ENCODE measurements at places on chromosomes 1 and 21.

DNA sequence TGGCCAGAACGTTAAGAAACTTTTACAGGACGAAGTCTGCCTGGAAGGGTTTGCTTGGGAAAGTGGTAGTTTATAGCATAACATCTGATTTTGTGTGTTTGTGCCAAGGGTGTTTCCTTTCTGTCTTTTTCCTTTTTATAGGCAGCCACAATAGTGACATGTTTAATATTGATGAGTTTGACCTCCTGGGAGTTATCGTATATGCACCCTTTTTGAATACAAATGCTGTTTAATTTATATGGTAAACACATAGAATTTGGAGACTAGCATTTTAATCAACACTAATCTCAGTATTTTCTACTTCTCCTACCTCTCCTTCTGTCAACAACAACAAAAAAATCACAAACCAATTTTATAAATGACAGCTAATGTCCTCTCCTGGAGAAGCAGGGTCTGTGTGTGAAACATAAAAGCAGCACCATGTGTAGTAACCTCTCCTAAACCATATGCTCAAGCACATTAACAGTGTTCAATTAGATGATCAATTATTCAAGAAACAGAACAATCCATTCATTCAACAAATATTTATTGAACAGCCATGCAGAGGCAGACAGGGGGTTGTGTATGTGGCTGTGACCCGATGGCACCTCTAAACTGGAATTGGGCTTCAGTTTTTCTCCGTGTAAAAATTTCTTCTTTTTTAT lies 604 bp upstream of the FMN2 start:
- DNase-seq = no peak

- DNase-seq = no peak
Observed at GRCh38 chr1:11168731-11169130, 20.4 kb upstream of the ANGPTL7 start.

GRCh38 chr1:100485855-100486258 lies 52.1 kb upstream of the GPR88 start:
- no peak for DNase-seq

GRCh38 chr1:30241681-30242080 lies 481.7 kb downstream of the MATN1 start:
- no peak for DNase-seq

DNA sequence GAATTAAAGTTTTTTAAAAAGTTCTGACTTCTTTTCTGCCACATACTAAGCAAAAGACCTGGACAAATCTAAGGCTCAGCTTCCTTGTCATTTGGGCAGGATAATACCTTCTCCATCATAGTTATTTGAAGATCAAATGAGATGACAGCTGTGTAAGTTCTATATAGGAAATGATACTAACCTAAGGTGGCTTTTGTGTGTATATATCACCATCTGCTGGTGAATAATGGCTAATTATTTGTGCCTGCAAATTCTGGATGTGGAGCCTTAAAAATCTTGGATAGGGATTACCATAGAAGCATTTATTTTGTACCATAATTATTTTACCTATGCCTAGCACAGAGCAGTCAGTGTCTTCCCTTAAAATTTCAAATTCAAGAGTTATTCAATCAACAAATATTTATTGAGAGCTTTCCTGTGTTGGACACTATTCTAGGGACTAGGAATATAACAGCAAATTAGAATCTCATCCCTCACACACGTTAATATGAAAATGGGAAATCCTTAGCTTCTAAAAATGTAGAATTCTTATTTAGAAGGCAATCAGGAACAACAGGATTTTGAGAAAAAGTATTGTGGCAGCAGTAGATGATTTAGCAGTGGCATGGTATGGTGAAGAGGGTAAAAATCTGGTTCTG lies 89.8 kb downstream of the TMEM200B start:
- no peak for DNase-seq

GRCh38 chr1:16155537-16156410 lies at the start of gene EPHA2:
Gene EPHA2 (minus strand): TSS chr1:16156069. CDS start chr1:16155932, 137 bp downstream.
- no peak for DNase-seq

GRCh38 chr1:98417820-98418219 lies 243.7 kb upstream of the SNX7 start:
- no peak for DNase-seq

GRCh38 chr1:116679091-116679827 lies 11.7 kb upstream of the IGSF3 start:
- no peak for DNase-seq

DNA sequence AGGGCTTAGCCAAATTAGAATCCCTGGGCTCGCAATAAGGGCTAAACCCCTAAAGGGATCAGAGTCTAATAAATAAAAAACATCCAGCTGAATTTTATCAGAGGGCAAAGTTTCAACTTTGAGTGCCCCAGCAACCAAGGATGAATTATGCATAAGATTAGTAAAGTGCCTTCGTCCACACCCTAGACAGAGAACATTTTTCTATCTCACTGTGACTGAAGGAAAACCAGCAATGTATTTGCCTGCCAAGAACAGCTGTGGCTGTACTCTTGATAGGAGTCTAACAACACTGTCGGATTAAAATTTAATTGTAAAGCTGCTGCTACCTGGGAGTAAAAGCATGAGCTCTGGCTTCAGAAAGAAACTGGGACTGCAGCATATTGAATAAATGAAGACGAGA lies 23.3 kb downstream of the WNT2B start:
- no peak for DNase-seq

- DNase-seq = no peak
Observed at GRCh38 chr1:199151634-199152425, 513.0 kb downstream of the PTPRC start.

GRCh38 chr1:42825036-42825851 lies 8.0 kb upstream of the SVBP start:
- DNase-seq = no peak

DNA sequence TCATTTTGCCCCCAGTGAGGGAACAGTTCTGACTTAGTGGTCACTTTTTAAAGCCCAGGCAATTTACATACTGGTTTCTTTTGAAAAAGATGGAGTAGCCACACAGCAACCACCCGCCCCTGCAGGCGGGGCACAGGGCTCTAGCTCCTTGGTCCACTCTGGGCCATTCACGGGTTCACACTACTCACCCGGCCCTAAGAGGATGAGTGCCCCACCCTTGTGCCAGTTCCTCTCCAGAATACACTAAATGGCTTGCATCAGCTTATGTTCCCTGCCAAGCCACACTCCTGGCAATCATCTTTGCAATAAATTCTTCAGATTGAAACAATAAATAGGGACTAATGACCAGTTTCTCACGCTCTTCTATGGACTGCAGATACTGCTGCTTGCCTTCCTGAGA lies 15.7 kb upstream of the ATP13A2 start:
- no peak for DNase-seq

DNA sequence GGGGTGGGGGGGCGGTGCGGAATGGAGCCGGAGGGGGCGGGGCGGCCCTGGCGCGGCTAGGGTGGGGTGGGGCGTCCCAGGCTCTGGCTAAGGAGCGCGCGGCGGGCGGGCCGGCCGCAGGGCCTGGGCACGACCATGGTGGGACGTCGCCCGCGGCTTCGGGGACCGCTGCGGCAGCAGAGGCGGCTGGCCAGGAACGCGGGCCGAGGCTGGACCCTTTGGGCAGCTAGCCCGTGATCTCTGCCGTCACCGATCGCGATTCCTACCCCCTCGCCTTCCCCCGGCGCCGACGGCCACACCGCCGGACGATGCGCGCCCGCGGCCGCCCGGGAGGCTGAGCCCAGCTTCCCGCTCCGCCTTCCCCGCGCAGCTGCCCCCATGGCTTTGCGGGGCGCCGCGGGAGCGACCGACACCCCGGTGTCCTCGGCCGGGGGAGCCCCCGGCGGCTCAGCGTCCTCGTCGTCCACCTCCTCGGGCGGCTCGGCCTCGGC lies at the start of gene MAP3K21:
TSS of gene MAP3K21 (plus strand) at position 74 of the 491 bp plus-strand sequence. CDS start at position 379, 305 bp downstream.
- no peak for DNase-seq

GRCh38 chr1:89945852-89946476 lies 48.9 kb upstream of the ZNF326 start:
- no peak for DNase-seq

GRCh38 chr1:160209321-160210046 lies 4.3 kb downstream of the PEA15 start:
- DNase-seq = no peak

DNA sequence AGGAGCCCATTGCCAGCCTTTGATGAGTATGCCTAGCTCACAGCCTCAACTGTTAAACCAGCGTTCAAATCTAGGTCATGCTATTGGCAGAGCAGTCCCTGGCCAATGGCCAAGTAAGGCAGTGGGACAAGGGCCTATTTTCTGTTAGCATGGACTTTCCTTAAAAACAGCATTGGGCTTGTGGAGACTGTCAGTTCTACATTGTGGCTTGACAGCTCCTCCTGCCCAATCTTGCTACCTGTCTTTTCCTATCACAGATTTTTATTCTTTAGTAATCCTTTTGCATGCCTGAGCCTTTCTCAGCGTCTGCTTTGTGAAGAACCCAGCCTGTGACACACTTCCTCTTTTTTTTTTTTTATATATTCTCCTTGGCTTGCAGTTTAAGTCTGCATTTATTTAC lies 56.4 kb downstream of the DIP2A start:
- no peak for DNase-seq

DNA sequence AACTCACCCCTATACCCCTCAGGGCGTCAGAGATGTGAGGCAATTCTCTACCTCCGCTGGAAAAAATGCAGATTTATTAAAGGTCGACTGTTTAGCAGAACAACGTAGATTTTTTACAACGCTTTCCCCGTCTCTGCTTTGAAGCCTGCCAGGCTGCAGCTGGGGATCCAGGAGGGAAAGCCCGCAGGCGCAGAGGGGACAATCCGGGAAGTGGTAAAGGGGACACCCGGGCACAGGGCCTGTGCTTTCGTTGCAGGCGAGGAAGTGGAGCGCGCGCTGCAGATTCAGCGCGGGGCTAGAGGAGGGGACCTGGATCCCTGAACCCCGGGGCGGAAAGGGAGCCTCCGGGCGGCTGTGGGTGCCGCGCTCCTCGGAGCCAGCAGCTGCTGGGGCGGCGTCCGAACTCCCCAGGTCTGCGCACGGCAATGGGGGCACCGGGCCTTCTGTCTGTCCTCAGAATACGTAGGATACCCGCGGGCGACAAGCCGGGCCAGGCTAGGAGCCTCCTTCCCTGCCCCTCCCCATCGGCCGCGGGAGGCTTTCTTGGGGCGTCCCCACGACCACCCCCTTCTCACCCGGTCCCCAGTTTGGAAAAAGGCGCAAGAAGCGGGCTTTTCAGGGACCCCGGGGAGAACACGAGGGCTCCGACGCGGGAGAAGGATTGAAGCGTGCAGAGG lies 5.5 kb downstream of the SIM2 start:
- DNase-seq = no peak

DNA sequence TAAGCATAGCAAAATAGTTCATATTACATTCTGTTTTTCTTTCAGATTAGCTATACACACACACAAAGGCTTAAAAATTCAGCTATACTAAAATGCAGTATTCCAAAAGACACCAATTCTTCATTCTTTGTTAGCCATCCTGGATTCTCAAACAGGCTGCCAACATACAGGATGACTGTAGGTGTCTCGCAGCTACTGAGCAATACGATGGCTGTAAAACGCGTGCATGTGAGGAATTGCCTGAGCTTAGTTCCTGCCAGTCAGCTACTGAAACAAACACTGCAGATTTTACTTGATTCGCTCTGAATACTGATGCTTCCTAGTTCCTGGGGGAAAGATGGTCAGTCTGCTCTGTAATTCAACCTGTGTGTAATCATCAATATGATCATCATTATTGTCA lies 24.7 kb upstream of the HMGN1 start:
- DNase-seq = no peak

DNA sequence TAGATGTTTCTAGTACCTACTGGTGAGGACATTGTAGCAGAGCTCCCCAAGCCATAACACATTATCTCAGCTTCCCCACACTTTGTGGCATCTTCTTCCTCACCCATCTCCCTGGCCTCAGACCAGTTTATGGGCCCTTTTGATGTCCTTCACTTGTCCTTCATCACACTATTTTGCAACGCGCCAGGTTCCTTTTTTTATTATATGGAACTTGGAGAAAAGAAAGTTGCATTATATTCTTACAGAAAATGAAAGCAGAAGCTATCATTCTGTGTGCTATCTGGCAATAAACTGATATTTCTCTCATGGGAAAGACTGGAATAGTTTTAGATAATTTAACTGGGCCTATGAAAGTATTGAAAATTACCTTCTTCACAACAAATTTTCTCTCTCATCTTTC lies 196.9 kb upstream of the ETV3 start:
- DNase-seq = no peak

DNA sequence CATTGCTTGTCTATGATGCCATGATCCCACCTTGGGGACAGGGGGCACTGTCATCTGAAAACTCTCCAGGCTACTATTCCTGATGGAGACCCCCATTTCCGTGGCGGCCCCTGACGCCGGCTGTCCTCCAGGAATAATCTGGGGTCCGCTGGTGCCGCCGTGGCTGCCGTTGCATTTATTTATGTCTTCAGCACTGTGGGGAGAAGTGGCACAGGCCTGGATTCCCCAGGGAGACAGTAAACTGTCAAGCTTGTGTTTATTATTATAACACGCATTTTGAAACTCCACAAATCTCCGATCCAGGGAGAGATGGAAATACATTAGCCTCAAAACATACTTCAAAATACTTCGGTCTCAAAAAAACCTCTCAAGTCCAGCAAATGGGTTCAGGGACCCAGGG lies 126.9 kb upstream of the C1orf174 start:
- no peak for DNase-seq
